ENCODE measurements at places on chromosomes 11 and 22.

DNA sequence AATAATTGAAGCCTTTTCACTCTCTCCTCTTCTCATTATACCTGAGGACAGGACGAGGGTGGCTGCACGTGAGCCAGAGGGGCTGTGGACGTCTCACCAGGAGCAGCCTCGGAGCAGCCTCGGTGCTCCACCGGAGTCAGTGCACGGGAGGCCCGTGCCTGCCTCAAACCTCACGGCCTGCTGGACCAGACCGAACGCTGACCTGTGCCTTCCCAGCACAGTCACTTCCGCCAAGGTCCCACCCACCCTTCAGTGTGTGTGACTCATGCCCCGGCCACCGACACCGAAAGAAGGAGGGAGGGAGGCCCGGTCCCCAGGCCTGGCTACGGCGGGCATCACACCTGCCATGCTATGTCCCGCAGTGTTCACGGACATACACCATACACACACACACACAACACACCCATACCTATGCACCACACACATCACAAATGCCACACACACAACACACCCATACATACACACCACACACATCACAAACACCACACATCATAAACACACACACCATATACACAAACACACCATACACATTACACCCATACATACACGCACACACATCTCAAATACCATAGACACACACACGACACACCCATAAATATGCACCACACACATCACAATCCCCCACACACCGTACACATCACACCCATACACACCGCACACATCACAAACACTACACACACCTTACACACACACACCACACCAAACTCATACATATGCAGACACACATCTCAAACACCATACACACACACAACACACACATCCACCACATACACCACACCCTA lies 1506.5 kb downstream of the TBC1D22A start:
- no peak for DNase-seq

GRCh38 chr11:134558258-134558835 lies 146.3 kb upstream of the B3GAT1 start:
- no peak for DNase-seq

DNA sequence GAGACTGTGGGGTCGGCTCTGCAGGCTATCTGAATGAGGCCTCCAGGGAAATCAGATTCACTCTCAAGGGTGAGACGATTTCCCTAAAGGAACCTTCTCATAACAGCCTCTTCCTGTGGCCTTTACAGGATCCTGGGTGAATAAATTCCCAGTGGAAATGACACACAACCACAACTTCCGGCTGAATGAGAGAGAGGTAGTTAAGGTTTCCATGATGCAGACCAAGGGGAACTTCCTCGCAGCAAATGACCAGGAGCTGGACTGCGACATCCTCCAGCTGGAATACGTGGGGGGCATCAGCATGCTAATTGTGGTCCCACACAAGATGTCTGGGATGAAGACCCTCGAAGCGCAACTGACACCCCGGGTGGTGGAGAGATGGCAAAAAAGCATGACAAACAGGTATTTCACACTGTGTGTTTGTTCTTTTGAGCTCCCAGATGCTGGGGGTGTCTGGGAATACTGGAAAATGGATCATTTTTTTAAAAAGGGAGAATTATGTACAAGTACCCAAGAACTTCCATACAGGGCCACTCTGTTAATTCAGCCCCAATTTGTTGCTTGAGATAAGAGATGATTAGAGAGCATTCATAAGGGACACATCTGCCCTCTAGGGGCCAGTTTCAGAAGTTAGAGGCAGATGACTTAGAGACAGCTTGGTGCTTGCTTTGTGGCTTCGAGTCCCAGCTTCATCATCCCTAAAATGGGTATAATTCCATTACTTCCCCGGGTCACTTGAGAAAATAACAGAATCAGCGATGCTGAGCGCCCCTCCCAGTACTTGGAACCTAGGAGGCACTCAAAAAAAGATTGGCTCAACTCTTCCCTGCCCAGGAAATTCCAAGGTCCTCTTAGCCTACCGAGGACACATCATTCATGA lies 10.2 kb downstream of the SERPIND1 start:
- DNase-seq, result no peak

GRCh38 chr11:800473-800872 lies 2.4 kb upstream of the SLC25A22 start:
- no peak for DNase-seq

DNA sequence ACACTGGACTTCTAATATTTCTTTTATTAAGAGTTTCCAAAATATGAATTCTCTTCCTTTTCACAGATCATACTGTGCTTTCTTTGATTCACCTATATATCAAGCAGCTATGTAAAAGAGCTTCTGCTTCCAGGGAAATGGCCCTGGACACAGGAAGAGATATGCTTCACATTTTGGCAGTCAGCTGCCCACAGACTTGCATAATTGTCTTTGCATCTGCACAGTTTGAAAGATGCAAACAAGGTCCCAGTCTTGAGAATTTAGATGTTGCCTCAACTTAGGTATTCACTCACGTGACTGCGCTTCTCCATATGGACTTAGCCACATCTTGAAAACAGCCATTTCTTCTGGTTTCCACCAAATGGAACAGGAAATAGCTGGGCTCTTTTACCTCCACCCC lies 92.3 kb upstream of the POU2AF2 start:
- no peak for DNase-seq

- no peak for DNase-seq
Observed at GRCh38 chr11:90391756-90392155, 168.9 kb upstream of the CHORDC1 start.

DNA sequence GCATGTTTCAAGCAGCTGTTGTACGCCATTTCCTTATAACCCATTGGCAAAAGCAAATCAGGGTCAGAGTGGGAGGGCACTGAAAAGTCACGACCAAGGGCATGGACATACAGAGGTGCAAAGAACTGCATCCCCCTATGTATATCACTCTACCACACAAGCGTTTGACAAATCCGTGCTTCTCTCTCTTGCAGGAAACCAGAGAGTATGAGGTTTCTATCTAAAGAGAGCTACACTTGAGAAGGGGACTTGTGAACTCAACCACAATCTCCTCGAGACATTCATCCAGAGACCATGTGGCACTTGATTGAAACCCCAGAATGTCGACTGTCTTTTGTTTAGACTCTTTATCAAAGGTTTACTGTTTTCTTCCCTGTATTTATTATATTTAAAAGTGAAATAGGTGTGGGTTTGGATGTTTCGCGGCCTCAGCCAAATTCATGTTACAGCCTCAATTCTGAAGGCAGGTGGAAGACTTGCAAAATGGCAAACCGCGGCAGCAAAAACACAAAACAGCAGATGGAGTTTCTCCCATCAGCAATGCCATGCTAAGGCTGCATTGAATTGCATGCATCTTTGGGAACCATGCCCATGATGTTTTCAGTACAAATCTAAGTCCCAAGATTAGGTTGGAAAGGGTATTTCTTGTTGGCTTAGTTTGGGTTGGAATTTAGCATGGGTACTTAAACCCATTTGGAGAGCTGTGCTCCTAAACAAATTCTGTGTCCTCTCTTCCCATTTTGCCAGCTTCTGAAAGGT lies 48.8 kb upstream of the ASPHD2 start:
- DNase-seq, result no peak

DNA sequence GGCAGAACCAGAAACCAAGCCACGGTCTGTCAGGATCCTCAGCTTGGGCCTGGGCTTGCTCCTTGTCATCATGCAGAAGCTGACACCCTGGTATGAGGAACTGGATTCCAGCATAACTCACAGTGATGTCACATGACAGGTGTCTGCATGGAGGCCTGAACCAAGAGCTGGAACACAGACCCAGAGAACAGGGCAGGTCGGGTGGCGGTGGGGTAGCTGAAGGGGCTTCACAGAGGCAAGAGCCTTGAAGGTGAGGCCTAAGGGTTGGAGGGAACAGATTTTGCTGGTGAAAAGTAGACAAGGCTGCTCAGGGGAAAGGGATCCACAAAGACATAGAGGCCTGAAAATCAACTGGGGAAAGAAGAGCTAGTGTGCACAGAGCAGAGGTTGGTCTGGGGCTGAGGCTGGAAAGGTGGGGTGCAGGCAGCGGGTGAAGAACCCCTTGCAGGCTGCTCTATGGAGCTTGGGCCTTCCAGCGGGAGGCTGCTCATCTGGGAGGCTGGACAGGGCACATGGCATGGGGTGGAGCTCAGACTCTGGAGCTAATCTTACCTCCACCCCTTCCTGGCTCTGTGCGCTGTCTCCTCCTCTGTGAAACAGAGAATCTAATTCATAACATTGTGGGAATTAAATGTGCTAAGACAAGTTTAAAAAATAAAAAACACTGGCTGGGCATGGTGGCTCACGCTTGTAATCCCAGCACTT lies 18.4 kb upstream of the RPS3 start:
- no peak for DNase-seq

GRCh38 chr22:50250555-50251476 lies at the start of gene HDAC10:
HDAC10 (minus strand) TSS chr22:50251265; CDS start chr22:50251032, 233 bp downstream.
- DNase-seq, result peak; percentile 65

- no peak for DNase-seq
Observed at GRCh38 chr22:19879246-19879570, 24.5 kb upstream of the GNB1L start.

GRCh38 chr22:29587938-29588699 lies 7.2 kb upstream of the NIPSNAP1 start:
- no peak for DNase-seq

Data from stimulated activated CD8-positive, alpha-beta memory T cell treated with anti-CD3 and anti-CD28 coated beads, Interleukin-12 subunit alpha, Interleukin-12 subunit beta, amount 100 ng/mL, for 4 hours (primary cell).